ENCODE measurements at places on chromosomes 1 and 21.

DNA sequence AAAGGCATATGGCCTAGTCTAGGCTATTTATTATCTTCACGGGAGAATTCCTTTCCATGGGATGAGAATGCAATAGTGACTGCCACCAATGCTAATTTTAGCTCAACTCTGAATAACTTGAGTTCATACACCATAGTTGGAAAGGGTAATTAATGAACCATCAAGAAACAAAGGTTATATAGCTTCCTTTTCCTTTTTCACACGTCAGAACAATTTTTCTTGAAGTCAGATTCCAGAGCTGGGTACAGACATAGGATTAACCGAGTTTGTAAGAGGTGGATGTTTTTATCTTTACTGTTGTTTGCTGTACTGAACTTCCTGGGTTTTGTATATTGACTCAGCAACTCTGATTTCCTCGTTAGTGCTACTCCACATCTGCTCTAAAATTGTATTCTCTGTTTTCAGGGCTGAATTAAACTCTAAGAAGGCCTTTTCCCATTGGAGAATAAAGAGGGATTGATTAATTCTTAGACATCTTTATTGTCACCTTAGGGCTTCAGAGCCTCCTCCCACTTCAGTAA lies 262.0 kb downstream of the NUF2 start:
- no peak overlapping the region for H3K27ac ChIP-seq
- H3K4me3 ChIP-seq: no peak overlapping the region
- no peaks in the 10 kb centered on the region for H3K36me3 ChIP-seq

GRCh38 chr1:184163674-184164465 lies 112.3 kb downstream of the TSEN15 start:
- no peak overlapping the region for H3K27ac ChIP-seq
- no peaks in the 10 kb centered on the region for H3K27me3 ChIP-seq
- no peaks in the 10 kb centered on the region for H3K4me1 ChIP-seq
- no peaks in the 10 kb centered on the region for H3K36me3 ChIP-seq
- no peak overlapping the region for H3K4me3 ChIP-seq
- DNase-seq: no peak

- DNase-seq: no peak
- no peak overlapping the region for H3K27ac ChIP-seq
- H3K4me3 ChIP-seq: no peak overlapping the region
- no peaks in the 10 kb centered on the region for H3K36me3 ChIP-seq
- H3K27me3 ChIP-seq: no peaks in the 10 kb centered on the region
Measured at GRCh38 chr1:161907265-161907664, 116.4 kb downstream of the OLFML2B start.

DNA sequence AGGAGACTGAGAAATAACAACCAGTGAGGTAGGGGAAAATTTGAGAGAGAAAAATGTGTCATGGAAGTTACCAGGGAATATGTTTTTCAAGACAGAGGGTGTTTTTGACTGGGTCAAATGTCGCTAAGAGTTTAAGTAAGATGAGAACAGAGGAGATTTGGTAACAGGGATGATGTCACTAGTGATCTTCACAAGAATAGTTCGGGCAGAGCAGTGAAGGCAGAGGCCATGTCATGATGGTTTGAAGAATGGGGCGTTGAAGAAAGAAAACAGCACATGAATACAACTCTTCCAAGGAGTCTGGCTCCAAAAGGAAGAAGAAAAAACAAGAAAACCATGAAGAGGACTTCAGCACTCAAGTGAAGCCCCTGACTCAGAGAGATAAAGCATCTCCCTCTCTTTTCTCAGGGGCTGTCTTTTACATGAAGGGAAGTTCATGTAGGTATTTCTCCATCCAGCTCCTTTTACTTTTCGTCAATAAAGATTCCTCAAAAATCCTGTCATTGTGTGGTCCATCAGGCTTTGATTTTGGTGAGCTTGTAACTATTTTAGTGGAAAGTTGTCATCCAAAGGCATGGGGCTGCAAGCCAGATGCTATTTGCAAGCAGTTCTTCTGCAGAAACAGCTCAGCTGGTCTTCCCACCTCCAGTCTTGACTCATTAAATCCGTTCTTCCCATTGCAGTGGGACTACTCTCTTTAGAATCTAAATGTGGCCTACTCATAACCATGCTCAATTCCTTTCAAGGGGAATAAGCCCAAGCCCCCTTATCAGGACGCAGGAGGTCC lies 397.3 kb downstream of the LMX1A start:
- H3K27me3 ChIP-seq: no peaks in the 10 kb centered on the region
- H3K4me3 ChIP-seq: no peak overlapping the region
- no peak for DNase-seq
- H3K4me1 ChIP-seq: no peaks in the 10 kb centered on the region
- no peaks in the 10 kb centered on the region for H3K36me3 ChIP-seq
- H3K27ac ChIP-seq: no peak overlapping the region

GRCh38 chr1:179137617-179138255 lies 55.9 kb downstream of the TOR3A start:
- DNase-seq: no peak
- no peaks in the 10 kb centered on the region for H3K27me3 ChIP-seq
- H3K36me3 ChIP-seq: peaks cover 2% of the 10 kb centered on the region
- no peak overlapping the region for H3K27ac ChIP-seq
- no peak overlapping the region for H3K4me3 ChIP-seq
